Glutamatergic neuron (in vitro differentiated cells): ENCODE measurements at places on chromosomes 1 and 21. TPM values are rescaled to one million over a fixed set of nuclear protein-coding genes. Genes with fewer than 3 reads are reported as not detected.

KCNJ9 gene
- total RNA-seq: 2.0 TPM

KCNA3 gene
- total RNA-seq: 2.7 TPM

THRAP3 gene
- total RNA-seq: 119 TPM

KRTAP6-2 gene
- total RNA-seq: not detected

TTC39A gene
- 28.0 TPM for total RNA-seq

KLHDC9 gene
- total RNA-seq: 10.9 TPM
